ENCODE measurements at places on chromosomes 4 and X.

DNA sequence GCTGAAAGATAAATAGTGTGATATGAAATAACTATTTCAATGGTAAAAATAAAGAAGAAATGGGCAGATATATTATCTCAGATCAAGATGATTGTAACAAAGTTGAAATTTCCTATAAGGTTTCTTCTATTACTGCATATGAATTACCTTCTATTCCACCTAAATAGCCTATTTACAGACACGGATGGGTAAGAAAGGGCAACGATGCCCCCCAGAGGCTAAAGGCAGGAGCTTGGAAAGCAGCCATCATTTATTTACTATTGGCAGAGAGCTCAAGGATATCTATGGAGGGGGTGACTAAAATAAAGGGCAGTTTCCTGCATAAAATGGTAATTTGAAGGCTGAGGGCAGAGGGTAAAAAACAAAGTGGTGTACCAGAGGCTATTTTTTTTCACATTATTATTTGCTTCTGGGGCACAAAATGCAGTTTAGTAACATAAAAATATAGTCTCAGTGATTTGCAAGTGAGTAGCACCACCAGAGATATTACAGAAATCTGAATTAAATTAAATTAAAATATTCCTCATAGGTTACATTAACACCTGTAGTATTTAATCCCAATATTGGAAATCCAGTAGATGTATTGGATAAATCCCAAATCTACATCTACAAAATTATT is 123.1 kb downstream of the BTC start:
- peak; percentile 49 for DNase-seq

DNA sequence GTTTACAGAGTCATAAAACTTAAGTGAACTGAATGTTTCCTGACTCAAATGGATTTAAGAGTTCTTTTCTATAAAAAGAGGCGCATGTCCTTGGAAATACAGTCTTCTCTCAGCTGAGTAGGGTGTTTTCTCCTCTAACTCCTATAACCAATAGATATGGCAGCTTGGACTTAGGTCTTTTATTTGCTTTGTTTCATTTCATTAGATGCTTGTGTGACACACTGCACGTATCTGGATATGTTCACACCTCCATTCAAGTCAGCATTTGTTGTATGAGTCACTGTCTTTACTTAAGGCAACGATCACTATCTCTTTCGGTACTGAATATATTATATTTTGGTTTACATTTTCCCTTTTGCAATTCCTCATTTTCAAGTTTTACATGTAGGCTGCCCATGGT is 136.6 kb downstream of the ARSF start:
- no peak for DNase-seq

DNA sequence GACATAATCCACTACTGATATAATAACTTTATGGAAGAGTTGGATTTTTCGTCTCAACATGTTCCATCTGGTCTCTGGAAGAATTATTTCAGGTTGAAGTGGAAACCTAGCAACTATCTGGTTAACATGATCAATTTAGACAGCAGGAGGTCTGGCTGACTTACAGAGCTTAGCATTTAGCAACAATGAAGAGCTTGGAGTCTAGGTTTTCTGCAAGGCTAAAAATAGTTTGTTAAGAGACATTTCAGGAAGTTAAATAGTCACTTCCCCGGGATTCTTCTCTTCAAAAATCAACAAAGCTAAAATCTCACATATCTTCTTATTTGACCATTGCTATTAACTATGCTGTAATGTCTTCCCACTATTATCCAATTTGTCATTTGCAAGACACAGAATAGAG is 418.6 kb upstream of the DIPK2B start:
- DNase-seq, result no peak

- DNase-seq, result no peak
These were observed 196.5 kb upstream of the HS3ST1 start for GRCh38 chr4:11625211-11625610.

DNA sequence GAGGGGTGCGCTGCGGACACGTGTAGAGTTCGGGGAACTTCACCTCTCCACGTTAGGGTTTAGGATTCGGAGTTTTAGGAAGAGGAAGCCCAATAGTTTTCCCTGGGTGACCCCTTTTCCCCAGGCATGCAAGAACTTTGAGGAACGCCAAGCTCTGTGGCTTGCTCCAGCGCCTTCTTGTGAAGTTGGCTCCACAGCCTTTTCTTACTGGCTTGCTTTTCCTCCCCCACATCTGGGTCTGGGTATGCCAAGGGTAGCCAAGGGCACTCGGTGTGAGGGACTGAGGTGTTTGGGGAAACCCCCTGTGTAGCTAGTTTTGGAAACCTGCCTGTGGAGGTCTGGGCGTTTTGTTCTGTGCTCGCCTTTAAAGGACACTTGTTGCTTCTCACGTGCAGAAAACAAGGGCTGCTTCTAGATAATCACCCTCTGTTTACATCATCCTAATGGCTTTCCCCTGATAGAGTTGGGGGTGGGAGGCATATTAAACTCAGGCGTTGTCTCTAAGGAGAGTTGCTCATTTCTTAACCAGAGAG is 746 bp downstream of the EDNRA start:
- DNase-seq, result no peak

DNA sequence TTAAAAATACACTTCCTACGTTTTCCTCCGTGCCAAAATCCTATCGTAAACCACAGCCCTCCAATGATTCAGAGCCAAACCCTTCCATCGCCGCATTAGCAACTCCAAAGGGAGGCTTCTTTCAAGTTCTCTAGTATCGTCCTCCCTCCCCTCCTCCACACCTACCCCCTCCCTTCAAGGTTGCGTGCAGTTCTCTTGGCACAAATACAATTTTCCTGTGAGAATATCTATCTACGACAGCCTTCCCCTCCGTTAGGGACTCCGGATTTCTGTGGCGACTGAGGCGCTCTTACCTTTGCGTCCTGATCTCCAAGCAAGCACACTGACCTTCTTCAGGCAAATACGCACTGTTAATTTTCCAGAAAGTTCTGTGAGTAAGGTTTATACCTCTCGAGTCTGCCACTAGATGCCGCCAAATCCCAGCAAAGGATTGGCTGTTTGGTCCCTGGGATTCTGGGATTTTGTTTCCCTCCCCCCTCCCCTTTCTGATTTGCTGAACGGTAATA is 1.2 kb upstream of the MORF4L2 start:
- DNase-seq, result peak; percentile 43

- DNase-seq, result no peak
These were observed 725.7 kb upstream of the TENM3 start for GRCh38 chr4:181517491-181517890.

DNA sequence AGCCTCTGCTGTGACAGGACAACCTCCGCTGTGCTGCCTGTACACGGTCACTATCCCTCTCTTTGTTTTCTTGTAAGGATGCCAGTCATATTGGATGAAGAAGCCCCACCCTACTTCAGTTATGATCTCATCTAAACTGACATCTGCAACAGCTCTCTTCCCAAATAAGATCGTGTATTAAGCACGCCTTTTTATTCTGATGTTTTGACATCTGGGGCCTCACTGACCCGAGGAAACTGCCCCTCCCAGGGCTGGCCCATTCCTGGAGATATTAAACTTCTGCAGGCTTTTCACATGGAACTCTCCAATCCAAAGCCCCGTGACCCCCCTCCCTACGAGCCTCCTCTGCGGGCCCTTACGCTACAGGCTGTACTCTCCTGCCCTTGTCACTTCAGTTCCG is 232.0 kb downstream of the ARHGAP10 start:
- no peak for DNase-seq

GRCh38 chr4:41538017-41538733 is at the start of gene LIMCH1:
TSS of gene LIMCH1 (plus strand) at chr4:41538157. CDS start at chr4:41605996, 67,839 bp downstream.
- no peak for DNase-seq

- DNase-seq, result no peak
These were observed 33.9 kb upstream of the RTL3 start for GRCh38 chrX:78693012-78693411.

DNA sequence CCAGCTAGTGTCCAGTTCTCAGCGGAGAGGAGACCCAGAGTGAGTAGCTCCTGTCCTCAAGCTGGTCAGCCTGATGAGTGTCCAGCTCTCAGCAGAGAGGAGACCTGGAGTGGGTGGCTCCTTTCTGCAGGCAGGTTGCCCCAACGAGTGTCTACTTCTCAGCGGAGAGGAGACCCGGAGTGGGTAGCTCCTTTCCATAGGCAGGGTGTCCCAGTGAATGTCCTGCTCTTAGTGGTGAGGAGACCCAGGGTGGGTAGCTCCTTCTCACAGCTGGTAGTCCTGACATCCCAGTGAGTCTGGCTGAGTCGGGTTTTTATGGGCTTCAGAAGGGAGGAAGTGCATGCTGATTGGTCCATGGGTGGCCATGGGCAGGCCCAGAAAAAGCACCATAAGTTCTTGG is 55.7 kb upstream of the NUDT6 start:
- DNase-seq, result no peak

- DNase-seq, result no peak
These were observed 18.5 kb downstream of the ATP5ME start for GRCh38 chr4:655464-656151.

All from stimulated activated naive CD8-positive, alpha-beta T cell treated with anti-CD3 and anti-CD28 coated beads, Interleukin-15, amount 100 ng/mL, for 72 hours (primary cell).